ENCODE measurements at places on chromosomes 5 and 9.

DNA sequence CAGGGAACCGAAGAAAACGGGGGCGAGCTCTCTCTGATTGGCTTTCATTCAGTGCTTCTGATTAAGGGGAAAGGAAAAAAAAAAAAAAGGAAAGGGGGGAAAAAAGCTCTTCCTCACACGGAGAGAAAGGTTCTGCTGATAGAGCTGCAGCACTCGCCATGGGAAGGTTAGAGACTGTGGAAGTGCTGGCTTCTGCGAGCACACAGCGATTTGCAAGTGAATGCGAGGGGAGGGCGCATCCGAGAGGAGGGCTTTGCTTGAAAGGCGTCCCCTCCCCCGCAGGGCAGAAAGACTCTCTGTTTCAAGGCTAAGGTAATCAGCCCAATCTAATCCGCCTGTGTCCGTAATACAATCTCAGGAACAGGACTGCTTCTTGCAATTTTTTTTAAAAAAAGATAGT lies at the start of gene CDH10:
TSS of gene CDH10 (minus strand) at position 218 of the 400 bp plus-strand sequence. CDS start 51,488 bp downstream, outside the sequence.
- DNase-seq = no peak

- DNase-seq = peak; percentile 89
Observed at GRCh38 chr9:133356391-133357091, at the start of the genes SURF1 and SURF2. TSS of gene SURF1 (minus strand) at chr9:133356487. CDS start at chr9:133356453, 34 bp downstream. TSS of gene SURF2 (plus strand) at chr9:133356550. CDS start at chr9:133356593, 43 bp downstream.

DNA sequence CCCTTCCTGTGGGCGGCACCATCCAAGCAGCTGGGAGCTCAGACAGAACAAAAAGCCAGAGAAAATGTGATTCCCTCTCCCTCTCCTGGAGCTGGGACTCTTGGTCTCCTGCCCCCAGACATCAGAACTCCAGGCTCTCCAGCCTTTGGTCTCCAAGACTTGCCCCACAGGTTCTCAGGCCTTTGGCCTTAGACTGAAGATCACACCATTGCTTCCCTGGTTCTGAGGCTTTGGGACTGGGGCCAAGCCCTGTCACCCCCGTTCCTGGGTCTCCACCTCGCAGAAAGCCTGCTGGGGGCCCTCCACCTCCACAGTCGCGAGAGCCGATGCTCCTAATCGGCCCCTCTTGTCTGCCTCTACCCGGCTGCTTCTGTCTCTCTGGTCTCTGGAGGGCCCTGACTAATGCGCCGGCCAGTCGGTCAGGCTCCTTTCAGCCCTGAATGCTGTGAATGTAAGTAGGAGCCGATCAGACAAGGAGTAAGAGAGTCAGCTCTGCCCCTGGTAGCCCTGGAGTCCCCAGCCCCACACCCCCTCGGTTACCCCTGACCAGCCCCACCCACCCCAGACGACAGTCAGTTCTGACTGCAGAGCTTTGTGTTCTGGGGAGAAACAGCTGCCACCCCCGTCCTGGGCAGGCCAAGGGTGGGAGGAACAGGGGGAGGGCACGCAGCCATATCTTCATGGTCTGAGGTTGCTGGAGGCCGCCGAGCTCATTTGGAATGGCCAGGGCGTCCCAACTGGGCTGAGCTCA lies 57.5 kb downstream of the VAV2 start:
- no peak for DNase-seq

GRCh38 chr9:73116031-73116430 lies 35.6 kb upstream of the ANXA1 start:
- no peak for DNase-seq

GRCh38 chr5:113508756-113509155 lies 4.7 kb upstream of the YTHDC2 start:
- DNase-seq = no peak

GRCh38 chr5:14401639-14402038 lies 180.0 kb upstream of the OTULINL start:
- DNase-seq = no peak

DNA sequence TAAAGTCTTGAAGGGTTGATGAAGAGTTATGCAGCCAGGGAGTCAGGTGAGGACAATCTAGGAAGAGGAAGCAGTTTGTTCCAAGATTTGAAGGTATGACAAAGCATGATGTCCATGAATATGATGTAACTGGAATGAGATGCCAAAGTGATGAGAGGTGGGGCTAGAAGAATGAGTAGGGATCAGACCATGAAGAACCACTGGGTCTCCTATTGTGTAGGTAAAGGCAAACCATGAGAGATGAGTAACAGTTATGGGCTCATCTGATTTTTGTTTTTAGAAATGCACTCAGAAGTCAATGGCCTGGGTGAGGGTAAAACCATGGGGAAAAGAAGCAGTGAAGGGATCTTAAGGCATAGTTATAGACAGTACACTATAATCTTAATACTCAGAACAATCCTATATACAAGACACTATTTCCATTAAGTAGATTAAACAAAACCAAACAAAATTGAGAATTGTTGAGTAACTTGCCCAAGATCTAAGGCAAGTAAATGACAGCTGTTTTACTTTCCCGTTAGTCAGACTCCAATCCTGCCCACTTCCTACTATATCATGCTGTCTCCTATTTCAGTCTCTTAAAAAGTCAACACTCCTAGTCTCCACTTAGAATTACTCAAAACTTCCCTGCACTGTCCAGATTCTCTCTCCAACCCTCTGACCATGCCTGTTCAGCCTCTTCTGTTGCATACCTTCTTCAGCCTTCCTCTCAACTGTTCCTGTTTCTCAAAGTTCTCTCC lies 393.8 kb upstream of the MEF2C start:
- DNase-seq = no peak

GRCh38 chr5:77725616-77726015 lies 50.5 kb downstream of the TBCA start:
- DNase-seq = no peak

GRCh38 chr5:108900668-108901067 lies 153.0 kb downstream of the FER start:
- no peak for DNase-seq

DNA sequence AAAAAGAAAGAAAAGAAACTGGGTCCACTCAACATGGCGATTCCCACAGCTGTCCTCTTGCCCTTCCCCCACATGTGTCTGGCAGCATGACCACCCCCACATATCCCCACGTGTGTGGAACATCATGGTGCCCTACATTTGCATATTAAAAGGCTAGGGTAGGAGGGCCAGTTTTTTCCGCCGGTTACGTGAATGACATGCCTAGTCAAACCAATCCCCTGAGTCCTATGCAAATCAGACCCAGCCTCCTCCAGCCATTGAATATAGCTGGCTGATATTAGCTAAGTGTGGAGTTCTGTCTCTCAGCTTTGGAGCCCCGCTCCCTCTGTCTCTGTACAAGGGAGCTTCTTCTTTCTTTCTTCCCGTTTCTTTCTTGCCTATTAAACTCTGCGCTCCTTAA lies 33.0 kb upstream of the CCDC112 start:
- DNase-seq = no peak

DNA sequence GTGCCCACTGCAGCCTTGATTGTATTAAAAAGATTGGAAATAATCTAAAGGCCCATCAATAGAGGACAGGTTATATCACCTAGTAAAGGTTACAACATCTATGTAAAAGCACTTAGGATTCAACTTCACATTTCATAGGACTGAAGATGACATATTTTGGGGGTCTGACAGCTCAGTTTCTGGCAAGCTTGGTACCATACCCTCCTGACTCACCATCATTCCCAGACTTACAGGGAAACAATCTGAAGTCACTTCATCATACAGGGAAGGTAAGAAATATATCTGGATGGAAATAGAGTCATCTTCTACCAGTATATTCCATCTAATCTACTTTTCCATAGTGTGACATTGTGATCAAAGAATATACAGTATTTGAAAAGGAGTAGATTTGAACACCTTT lies 28.8 kb upstream of the DAB2 start:
- DNase-seq = no peak

DNA sequence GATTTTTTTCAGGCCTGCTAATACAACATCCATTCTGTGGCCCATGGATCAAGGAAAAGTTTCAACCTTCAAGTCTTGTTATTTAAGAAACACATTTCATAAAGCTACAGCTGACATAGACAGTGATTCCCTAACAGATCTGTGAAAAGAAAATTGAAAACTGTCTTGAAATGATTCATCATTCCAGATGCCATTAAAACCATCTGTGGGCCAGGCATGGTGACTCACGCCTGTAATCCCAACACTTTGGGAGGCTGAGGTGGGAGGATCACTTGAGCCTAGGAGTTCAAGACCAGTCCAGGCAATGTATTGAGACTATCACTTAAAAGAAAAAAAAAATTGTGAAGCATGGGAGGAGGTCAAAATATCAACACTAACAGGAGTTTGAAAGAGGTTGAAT lies 6.0 kb downstream of the RAPGEF6 start:
- no peak for DNase-seq

DNA sequence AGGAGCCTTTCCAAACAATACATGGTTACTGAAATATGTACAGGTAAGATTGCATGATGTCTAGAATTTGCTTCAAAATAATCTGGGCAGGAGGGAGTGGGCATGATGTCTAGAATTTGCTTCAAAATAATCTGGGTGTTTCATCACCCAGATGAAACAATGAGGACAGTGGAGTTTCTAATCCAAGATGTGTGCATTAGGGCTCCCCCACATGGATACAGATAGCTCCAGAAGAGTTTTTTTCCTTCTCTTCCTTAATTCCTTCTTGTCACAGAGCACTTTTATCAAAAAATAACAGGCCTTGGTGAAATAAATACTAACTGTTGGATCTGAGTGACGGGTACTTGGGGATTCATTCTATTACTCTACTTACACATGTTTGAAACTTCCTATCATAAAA lies 14.9 kb downstream of the ATOX1 start:
- no peak for DNase-seq

DNA sequence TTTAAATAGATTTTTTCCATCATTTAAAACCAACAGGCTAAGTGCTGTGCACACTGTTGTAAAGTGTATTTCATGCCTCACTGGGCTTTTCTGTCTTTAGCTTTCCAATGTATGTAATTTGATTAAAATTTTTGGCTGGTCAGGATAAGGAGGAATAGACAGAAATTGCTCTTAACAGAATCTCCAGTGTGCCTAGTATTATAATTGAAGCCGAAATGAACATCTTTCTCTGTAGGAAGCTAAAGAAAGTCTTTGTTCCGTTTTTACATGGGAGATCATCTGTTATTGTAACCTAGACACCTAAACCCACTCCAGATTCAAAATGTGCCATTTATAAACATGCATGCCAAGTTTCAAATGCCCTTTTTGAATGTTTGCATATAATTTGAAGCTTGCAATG lies 54.5 kb upstream of the SMIM15 start:
- DNase-seq = no peak

GRCh38 chr5:1936413-1936812 lies 53.7 kb upstream of the IRX4 start:
- no peak for DNase-seq

- no peak for DNase-seq
Observed at GRCh38 chr5:112795944-112796678, 58.4 kb downstream of the APC start.

DNA sequence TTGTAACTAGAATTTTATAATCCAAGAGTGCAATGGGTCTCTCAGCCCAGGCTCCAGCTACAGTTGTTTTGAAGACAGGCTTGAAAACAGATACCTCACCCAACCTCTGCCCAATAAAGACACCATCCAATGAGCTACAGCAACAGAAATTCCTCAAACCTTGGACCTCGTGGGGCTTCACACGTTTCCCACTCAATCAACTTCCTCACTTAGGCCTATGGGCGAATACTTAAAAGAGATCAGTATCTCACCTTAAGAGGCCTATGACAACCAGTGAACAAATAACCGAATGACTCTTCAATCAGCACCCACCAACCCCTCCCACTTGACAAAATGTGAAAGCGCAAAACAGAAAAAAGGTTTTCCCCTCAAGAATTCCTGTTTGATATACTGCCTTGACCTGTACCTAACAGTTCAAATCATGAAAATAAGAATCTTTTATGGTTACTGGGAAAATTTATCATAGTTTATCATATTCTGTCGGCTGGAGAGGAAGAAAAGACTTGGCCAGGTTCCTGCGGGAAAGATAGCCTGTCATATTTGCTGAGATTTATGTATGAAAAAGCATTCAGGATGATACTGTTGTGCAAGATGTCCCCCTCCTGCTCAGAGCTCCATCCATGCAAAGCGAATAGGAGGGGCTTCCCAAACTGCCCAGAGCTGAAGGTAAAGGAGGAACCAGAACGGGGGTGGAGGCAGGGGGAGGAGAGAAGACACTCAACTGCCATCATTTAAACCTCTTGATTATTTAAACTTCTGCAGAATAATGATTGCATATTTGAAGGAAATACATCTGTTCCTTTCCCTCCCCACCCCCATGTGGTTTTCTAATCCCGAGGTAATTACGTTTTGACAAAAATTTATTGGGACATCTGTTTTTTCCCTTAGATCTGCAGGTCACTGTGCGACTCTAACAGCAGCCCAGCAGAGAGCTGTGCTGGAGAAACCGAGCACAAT lies 256.3 kb downstream of the NFIB start:
- DNase-seq = no peak

GRCh38 chr5:181259283-181259682 lies 1.7 kb downstream of the TRIM52 start:
- no peak for DNase-seq

GRCh38 chr5:133681896-133682295 lies 69.6 kb upstream of the FSTL4 start:
- DNase-seq = no peak

DNA sequence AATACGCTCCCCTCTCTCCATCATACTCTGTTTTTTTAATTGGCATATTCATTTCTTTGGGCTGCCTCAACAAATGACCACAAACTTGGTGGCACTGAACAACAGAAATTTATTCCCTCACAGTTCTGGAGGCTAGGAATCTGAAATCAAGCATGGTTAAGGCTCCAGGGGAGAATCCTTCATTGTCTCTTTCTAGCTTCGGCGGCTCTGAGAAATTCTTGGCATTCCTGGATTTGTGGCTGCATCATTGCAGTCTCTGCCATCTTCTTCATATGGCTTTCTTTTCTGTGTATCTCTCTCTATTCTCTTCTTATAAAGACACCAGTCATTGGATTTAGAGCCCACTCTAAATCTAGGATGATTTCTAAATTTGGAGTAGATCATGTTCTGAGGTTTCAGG lies 10.9 kb upstream of the SLC24A2 start:
- no peak for DNase-seq

DNA sequence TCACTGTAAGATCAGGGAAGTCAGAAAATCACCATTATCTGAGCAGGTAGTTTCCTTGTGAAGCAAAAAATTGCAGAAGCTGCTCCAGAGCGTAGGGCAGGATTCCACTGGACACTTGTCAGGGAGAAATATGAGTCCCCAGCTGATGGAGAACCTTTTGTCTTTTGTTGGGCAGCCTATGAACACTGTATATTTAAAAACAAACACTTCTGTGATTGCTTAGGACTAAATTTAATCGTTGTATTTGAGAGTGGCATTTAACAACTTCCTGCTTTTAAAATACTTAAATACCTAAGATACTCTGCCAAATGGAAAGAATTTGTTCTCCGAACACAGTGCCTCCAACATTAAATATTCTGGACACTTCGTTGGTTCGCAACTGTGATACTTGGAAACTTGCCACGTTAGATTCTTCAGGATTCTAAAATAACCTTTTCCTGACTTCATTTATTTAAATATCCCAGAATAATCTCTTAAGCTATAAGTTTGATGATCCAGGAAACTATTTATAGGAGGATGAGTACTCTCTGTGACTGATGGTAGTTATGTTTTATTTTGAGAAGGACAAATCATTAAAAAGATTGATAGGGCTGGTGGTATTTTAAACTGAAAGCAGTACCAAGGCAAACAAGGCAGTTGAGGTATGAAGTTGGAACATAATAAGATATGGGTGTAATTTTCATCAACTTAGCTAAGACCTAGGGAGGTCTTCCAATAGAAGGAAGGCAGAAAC lies 2.7 kb upstream of the HSPA4 start:
- no peak for DNase-seq
